Osteoblast (primary cell): ENCODE measurements at places on chromosomes 3 and 15. TPM values are rescaled to one million over a fixed set of nuclear protein-coding genes. Genes with fewer than 3 reads are reported as not detected.

Gene SPESP1
- total RNA-seq, result 2.9 TPM in 2 replicates

Gene COL6A5
- total RNA-seq, result not detected in 2 replicates

Gene TMCO5A
- not detected in 2 replicates for total RNA-seq

Gene BLM
- 1.4 and 1.5 TPM in 2 replicates for total RNA-seq

Gene PRSS50
- total RNA-seq, result not detected in 2 replicates

Gene TIMP4
- 2.4 and 3.3 TPM in 2 replicates for total RNA-seq

Gene EAF2
- 1.2 and 1.4 TPM in 2 replicates for total RNA-seq

Gene LSMEM2
- total RNA-seq, result not detected in 2 replicates

Gene AGTR1
- total RNA-seq, result 10.5 and 13.3 TPM in 2 replicates

Gene RASL12
- total RNA-seq, result under 0.01 and 0.36 TPM in 2 replicates

Gene SCAP
- total RNA-seq, result 70.1 and 81.4 TPM in 2 replicates

Gene CADPS
- 3.2 TPM in 1 of 2 replicates, not detected in the other for total RNA-seq

Gene MAP1A
- total RNA-seq, result 117 and 121 TPM in 2 replicates

Gene GASK1A
- 0.72 and 0.88 TPM in 2 replicates for total RNA-seq

Gene PYGO1
- 15.6 and 18.0 TPM in 2 replicates for total RNA-seq

Gene B3GNT5
- 0.36 and 0.59 TPM in 2 replicates for total RNA-seq

Gene CSPG4
- 11.5 and 20.3 TPM in 2 replicates for total RNA-seq

Gene UBA5
- 33.0 and 38.4 TPM in 2 replicates for total RNA-seq

Gene FGD5
- total RNA-seq, result under 0.01 TPM in 2 replicates

Gene ENTPD3
- 0.36 and 0.88 TPM in 2 replicates for total RNA-seq

Gene GP5
- total RNA-seq, result 0.29 and 0.36 TPM in 2 replicates

Gene LARP6
- total RNA-seq, result 76.0 and 77.4 TPM in 2 replicates

Gene MCTP2
- total RNA-seq, result 16.3 and 18.6 TPM in 2 replicates

Gene TGM4
- total RNA-seq, result not detected in 2 replicates

Gene ROPN1
- not detected in 2 replicates for total RNA-seq

Gene CHRM5
- under 0.01 TPM in 2 replicates for total RNA-seq

Gene GRM7
- total RNA-seq, result not detected in 2 replicates

Gene CLRN1
- total RNA-seq, result not detected in 2 replicates
